Testis (tissue), 5 donors: ENCODE measurements at places on chromosomes 12 and 14. TPM values are rescaled to one million over a fixed set of nuclear protein-coding genes. Genes with fewer than 3 reads are reported as not detected.
A peak's percentile ranks its signal among the peaks of the same experiment; 100 is the strongest.

DNA sequence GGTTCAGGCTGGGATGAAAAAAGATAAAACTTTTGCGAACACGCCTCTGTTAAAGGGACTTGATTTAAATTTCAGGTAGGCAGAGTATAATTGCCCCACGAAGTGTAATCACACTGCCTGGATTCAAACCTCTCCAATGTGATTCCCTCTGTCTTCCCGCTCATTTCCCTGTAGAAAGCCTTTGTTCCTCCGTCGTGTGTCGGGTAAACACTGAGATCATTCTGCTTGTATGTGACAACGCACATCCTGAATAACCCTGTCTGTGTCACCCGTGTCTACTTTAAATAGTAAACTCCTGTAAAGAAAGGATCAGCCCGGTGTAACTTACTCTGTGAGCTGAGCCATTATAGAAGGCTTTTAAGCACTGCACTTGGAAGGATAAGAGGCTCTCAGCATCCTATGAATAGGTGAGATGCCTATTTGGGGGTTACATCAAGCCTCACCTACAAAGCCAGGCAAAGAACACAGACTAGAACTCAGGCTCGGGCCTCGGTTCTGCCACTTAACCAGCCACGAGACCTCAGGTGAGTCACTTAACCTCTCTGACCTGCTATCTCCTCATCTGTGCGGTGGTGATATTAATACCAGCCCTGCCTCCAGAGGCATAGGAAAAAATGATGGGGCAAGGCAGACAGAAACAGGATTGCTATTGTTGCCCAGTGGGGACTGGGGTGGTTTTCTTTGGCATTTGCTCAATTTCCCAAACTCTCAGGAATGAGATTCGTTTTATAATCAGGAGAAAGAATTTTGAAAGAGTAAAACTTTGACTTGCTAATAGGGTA lies 74.2 kb downstream of the RBM19 start:
- DNase-seq: no peak

DNA sequence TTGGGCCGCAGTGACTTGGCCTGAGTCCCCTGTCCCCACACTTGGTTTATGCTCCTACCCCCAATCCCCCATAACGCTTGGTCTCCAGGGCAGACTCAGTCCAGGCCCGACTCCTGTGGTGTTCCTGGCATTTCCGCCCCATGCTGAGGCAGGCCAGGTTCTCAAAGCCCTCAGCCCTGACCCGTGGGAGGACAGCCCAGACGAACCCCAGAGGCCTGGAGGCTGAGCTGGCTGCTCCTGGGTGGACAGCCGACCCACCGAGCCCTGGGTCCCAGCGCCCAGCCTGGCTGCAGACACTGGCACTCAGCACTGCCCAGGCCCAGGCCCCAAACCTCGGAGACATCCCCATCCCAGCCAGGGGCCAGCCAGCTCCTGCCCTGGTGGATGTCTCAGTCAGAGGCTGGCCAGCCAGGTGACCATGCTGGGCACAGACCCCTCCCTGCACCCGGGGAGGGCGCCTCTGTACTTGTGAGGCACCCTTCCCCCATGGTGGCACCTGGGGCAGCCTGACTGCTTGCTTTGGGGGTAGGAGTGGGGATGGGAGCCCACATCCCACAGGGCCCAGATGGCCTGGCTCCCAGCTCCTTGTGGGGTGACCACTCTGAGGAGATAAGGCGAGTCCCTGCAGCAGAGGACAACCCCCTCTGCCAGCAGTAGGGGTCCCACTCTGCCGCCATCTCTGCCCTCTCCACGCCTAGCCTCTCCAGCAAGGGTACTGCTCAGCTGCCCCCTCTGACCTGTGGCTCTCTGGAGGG lies 1.4 kb downstream of the PLD4 start:
- DNase-seq: no peak

DNA sequence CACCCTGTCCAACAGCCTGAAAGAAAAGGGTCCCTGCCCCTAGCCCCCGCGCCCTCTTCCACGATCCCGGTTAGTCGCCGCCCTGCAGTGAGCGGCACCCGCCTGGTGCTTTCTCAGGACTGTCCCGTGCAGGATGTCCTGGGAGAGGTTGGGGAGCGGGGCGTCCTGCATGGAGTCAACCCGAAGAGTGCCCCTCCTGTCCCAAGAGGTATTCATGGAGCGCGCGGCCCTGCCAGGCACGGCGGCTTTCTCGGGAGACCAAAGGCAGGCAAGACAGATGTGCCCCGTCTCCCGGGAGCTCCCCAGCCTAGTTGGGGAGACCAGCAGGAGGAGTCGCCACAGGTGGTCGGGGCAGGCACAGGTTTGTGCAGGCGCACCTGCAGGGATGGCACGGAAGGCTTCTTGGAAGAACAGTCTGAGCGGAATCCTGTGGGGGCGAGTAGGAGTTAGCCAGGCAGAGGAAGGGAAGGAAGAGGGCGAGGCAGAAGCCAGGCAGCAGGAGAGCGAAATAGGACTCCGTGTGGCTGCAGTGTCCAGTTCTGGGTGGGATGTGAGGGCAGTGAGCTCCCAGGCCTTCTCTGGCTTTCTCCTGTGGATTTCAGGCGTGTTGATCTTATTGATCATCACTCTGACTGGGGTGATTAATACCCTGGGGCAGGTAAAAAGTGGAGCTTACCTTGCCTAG lies 723 bp downstream of the SIVA1 start:
- DNase-seq: no peak

GRCh38 chr12:6372403-6373003 lies 2.9 kb downstream of the SCNN1A start:
- DNase-seq: no peak

DNA sequence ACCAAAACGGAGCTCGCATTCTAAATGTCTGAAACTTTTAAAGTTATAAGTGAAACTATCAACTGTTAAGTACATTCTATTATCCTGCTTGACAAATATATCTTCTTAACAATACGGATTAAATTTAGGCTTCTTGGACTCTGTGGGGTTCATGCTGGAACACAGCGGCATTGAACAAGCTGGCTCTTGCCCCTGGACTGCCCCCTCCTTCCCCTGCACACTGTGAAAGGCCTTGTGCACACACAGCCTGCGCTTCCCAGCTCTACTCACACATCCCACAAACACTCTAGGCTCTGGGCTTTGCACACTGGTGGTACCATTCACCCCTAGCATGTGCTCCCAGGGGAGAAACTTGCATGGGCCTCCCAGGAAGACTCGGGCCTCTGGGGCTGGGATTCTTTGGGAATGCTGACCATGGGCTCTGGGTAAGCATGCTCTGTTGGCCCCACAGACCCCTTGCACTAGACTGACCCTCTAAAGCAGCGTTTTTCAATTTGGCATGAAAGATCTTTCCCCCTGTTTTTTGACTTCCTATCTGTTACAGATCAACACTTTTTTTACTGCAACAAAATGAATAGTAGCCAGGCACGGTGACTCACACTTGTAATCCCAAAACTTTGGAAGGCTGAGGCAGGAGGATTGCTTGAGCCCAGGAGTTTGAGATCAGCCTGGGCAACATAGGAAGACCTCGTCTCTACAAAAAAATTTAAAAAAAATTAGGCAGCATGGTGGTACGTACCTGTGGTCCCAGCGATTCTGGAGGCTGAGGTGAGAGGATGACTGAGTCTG lies 96.2 kb upstream of the CPM start:
- DNase-seq: no peak

GRCh38 chr12:14240873-14241220 lies 124.6 kb upstream of the ATF7IP start:
- DNase-seq: no peak

DNA sequence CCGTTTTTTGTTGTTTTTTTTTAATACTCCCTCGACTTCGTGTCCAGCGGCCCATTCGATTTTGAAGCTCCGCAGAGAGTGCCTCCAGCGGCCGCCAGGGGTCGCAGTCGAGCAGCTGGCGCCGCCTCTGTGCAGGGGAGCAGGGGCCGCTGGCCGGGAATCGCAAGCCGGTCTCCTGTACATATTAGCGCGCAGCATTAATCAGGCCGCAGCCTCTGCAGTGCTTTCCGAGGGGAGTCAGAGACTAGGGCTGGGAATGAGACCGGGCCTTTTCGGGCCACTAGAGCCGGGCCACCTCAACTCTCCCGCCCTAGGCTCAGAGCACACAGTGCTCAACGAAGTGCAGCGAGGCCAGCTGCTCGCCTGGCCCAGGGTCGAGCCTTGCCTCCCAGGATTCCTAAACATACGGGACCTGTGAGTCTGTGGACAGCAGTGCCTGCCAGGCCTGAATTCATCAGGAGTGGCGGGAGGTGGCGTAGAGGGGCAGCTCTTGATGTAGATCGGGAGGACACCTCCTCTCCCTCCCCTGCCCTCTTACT lies 81.8 kb downstream of the EMP1 start:
- peak; percentile 84 for DNase-seq

DNA sequence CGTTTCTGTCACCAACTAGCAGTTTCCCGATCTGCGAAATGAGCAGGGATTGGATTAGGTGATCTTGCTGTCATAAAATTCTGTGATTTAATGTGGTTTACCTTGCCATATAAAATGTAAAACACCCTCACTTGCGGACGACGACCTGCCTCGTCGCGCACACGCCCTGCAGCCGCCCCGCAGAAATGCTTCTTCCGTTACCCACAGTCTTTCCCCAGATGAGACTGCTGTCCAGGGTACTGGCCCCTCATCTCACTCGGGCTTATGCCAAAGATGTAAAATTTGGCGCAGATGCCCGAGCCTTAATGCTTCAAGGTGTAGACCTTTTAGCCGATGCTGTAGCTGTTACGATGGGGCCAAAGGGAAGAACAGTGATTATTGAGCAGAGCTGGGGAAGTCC lies 17.7 kb upstream of the FOXJ2 start:
- no peak for DNase-seq

GRCh38 chr14:58740379-58740935 lies 102.7 kb downstream of the DACT1 start:
- DNase-seq: peak; percentile 28

DNA sequence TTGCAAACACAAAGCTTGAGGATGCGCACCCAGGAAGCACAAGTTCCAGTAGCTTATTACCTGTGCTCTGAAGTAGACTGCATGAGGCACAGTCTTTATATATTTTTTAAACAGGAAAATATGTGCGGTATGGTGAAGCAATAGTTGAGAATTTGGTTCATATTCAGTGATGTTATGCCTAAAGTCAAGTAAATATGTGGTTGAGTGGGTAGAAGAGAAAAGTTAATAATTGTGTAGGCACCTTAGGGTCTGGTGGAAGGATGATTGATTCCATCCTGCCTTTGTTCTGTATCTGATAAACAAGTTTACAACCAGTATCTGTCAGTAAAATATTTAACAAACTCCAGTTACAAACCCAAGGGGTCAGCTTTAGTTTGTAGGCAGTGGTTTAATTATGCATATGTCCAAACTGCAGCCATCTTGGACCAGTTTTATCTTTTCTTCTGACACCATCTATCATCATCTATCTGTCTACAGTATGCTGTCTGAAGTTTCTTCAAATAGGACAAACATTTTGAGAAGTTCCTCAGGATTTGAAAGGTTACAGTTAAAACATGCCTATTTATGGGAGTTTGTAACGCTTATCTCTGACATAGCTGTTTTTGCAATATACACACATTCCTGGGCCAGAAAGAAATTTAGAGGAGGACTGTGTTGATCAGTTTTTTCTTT lies 10.8 kb downstream of the SINHCAF start:
- no peak for DNase-seq

- no peak for DNase-seq
Observed at GRCh38 chr12:13258717-13259119, 62.2 kb downstream of the EMP1 start.

DNA sequence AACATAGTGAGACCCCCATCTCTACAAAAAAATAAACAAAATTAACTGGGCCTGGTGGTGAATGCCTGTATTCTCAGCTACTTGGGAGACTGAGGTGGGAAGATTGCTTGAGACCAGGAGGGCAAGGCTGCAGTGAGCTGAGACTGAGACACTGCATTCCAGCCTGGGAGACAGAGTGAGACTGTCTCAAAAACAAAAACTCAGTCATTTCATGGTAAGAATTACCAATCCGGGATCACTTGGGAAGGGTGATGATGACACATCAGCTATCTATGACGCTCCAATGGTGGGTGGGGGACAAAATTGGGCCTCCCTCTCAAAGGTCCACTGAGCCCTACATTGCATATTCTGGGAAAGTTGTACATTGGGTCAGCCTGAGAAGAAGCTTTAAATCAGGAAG lies 47.7 kb downstream of the SERPINA3 start:
- DNase-seq: no peak

DNA sequence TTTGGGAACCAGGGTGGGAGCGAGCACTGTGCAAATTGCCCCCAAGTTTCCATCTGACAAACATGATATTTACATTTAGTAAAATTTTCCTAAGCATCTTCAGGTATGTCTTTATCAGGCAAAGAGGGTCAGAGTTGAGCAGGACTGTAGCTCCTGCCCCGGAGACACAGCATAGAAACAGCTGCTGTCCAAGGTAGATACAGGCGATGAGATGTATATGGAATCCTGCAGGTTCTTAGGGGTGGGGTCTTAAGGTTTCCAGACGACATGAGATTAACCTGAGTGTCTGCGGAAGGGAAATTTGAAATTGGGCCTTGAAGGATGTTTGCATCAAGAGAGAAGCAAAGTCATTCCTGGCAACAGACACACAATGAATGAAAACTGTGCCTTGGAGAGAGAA lies 998.8 kb downstream of the AACS start:
- no peak for DNase-seq

GRCh38 chr12:83059107-83059506 lies 372.4 kb downstream of the TMTC2 start:
- DNase-seq: no peak

- peak; percentile 20 for DNase-seq
Observed at GRCh38 chr12:104569346-104570173, 112.8 kb downstream of the CHST11 start.

- DNase-seq: no peak
Observed at GRCh38 chr12:124201248-124201647, 93.6 kb upstream of the RFLNA start.

DNA sequence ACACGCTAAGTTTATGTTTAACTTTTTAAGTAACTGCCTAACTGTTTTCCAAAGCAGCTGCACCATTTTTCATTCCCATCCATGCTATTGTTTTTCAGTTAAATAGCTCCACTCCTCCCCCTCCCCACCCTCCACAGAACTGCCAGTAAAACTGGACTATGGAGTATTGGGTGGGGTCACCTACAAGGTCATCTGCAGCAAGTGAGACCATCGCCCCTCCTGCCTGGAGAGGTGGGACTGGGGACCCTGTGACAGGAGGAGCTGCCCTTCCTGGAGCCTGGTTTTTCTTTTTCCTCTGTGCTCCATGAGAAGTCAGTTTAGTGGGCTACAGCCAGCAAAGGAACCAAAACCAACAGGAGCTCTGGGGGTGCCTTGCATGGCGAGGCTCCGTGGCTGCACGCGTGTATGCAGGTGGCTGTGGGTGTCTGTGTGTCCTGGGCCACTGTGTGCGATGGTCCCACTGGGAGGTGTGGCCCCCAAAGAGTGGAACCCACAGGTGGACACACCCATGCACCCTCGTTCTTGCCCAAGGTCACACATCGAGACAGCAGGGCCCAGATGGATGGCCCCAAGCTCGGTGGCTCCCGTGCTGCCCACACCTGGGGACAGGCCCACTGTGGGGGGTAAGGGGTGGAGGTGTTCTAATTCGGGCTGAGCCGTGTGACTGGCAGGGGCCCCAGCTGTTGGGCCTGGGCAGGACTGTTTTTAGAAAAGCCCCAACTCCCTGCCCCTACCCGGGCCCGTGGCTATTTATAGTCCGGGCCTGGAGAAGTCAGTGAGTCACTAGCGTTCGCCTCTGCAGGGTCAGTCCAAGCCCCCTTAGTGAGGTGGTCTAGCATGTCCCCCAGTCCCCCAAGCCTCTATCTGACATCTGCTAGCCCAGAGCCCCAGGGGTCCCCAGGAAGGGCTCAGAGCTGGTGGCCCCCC lies 2.3 kb upstream of the ADSS1 start:
- no peak for DNase-seq

GRCh38 chr12:55072083-55072482 lies 52.3 kb downstream of the NEUROD4 start:
- DNase-seq: peak; percentile 60

Gene TBC1D30
- 8.7 TPM for total RNA-seq

Gene HCFC2
- total RNA-seq: 57.9 TPM

Gene ETNK1
- 61.3 TPM for total RNA-seq

Gene KRT4
- total RNA-seq: 0.19 TPM

Gene CYP27B1
- total RNA-seq: 30.2 TPM

Gene LRRC10
- total RNA-seq: not detected
